Stimulated activated naive CD8-positive, alpha-beta T cell treated with anti-CD3 and anti-CD28 coated beads, Interleukin-15, amount 100 ng/mL, for 72 hours (primary cell): ENCODE measurements at places on chromosomes 11 and 22.

DNA sequence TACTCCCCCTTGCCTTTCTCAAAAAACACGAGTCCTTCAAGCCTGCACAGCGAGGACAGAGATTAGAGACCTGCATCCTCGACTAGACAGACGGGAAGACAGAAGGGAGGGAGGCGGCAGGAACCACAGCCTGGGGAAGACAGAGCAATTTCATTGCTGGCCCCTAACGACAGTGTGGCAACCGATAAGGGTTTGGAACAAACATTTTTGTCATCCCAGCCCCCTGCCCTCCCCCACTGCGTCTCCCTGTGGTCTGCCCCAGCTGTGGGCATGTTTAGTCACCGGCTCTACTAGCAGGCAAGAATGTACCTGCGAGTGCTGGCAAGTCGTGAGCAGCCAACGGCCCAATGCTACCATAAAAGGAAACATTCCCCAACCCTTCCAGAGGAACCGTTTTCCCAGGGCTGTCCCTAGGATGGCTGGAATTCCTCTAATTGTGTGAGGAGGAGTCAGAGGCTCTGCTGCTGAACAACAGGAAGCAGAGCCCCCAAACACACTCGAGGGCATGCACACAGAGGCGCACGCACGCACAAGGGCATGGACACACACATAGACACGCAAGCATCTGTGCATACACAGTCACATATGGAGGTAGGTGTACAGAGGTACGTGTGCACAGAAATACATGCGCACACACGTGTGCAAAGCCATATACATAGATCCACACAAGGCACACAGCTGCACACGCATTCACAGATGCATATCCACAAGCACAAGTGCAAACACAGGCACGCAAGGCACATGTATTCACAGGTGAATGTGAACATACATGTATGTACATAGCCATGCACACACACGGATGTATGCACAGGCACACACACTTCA lies 58.3 kb downstream of the MYH9 start:
- peak; percentile 65 for DNase-seq

- peak; percentile 7 for DNase-seq
These were observed 74.6 kb upstream of the KCNQ1OT1 start for GRCh38 chr11:2774173-2775082.

DNA sequence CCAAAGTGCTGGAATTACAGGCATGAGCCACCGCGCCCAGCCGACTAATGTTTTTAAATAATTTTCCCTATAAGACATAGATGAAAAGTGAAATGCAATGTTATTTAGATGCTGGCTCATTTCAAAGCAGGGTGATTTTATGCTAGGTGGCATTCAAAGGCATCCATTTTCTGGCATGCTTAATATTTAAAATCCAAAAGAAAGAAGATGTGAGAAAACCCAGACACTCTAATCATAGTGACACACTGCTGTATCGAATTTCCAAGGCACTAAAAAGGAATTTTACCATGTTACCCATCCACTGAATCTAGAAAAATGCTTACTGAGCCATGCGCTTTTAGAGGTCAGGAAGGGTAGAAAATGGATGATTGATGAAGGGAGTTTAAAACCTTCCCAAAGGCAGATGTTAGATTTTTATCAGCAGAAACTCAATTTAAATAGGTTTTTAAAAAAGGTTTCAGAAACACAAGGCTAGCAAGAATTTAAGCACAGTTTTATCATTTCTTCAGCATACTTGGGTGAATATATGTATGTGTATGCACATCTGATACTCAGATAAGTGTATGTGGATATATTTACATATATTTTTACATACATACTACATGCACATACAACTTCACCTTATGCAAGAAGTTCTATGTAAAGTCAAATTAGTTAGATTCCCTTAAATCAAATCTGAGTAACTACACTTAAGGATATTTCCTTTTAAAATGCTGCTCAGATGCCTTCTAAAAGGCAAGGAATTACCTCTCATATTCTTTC lies 24.1 kb upstream of the CCDC89 start:
- no peak for DNase-seq

- no peak for DNase-seq
These were observed 2.8 kb upstream of the BCO2 start for GRCh38 chr11:112172362-112172994.

- no peak for DNase-seq
These were observed 321.0 kb downstream of the DDX10 start for GRCh38 chr11:108985945-108986279.

GRCh38 chr11:122578171-122578825 lies 77.2 kb upstream of the UBASH3B start:
- DNase-seq = no peak

DNA sequence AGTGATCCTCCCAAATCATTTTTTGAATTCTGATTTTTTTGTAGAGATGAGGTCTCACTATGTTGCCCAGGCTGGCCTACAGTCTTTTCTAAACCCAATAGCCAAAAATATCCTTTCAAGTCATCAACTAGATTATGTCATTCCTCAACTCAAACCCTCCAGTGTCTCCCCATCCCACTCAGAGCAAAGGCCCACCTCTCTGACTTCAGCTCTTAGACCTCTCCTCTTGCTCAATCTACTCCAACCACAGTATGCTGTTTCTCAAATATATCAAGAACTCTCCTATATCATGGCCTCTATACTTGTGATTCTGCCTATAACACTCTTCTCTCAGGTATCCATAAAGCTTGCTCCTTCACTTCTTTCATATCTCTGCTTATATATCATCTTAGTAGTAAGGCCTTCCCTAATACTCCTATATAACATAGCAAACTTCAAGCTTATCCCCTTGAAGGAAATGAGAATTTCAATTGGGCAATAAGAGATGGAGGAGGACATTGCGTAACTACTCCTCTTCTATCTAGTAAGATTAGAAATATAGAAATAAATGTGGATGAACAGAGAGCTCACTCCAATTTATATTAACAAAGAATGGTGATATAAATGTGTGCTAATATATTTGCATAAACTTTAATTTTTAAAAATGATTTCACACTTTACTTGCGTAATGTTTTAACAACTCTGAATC lies 24.5 kb downstream of the DLG2 start:
- DNase-seq = no peak

DNA sequence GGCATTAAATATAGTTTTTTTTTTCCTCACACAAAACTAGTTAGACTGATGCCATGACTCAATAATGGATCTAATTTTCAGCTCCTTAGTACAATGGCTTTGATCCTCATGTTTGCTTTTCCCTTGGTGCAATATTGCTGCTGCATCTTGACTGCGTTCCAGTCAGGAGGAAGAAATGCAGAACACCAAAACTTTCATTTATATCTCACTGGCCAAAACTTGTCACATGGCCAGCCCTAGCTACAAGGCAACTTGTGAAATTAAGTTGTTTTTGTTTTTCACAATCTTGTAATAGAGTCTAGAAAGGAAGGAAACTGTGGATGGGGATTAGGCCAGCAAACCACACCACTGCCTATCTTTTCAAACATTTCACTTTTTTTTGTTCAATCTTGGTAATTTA lies 36.7 kb downstream of the SMC1B start:
- no peak for DNase-seq

- DNase-seq = no peak
These were observed 85.0 kb downstream of the SERGEF start for GRCh38 chr11:17927681-17928343.

GRCh38 chr22:26430600-26430999 lies 1.5 kb downstream of the ASPHD2 start:
- DNase-seq = peak; percentile 21

- DNase-seq = no peak
These were observed 814.3 kb downstream of the METTL15 start for GRCh38 chr11:28922386-28922981.

DNA sequence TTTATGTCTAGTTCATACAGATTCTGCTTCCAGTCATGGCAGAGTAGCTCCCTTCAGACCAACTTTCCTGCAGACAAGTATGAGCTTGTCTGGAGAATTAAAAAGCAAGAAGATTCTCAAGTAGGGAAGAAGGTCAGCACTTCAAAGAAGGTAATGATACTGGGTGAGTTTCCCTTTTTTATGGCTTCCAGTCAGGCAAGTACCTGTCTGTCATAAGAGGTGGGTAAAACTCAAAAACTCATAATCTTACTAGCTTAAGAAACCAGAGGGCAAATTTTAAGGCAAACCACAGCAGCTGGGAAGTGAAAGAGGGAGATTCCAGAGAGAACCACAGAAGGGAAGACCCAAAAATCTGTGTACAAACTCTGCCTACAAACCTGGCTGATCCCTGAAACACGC lies 54.2 kb downstream of the DENND5A start:
- DNase-seq = no peak
